Karpas-422 (cell line): ENCODE measurements at places on chromosomes 1 and 21.

- peaks cover 8% of the 10 kb centered on the region for H3K4me1 ChIP-seq
- no peak overlapping the region for H3K27ac ChIP-seq
- no peak for DNase-seq
- H3K36me3 ChIP-seq = no peaks in the 10 kb centered on the region
- no peaks in the 10 kb centered on the region for H3K27me3 ChIP-seq
- no peak overlapping the region for H3K4me3 ChIP-seq
These were observed 64.1 kb downstream of the DDR2 start for GRCh38 chr1:162696286-162696862.

- DNase-seq = no peak
- H3K4me1 ChIP-seq = peaks cover 7% of the 10 kb centered on the region
These were observed 58.7 kb downstream of the LGR6 start for GRCh38 chr1:202252271-202252670.

GRCh38 chr1:66316464-66317247 lies 217.3 kb upstream of the SGIP1 start:
- DNase-seq = no peak
- H3K4me1 ChIP-seq = peaks cover 4% of the 10 kb centered on the region; the same call in 1 of the 2 replicates
- H3K27ac ChIP-seq = no peak overlapping the region
- H3K4me3 ChIP-seq = no peak overlapping the region
- no peaks in the 10 kb centered on the region for H3K27me3 ChIP-seq

- H3K27ac ChIP-seq = no peak overlapping the region
- H3K4me1 ChIP-seq = peaks cover 18% of the 10 kb centered on the region
- no peak overlapping the region for H3K4me3 ChIP-seq
- H3K27me3 ChIP-seq = no peaks in the 10 kb centered on the region
- no peaks in the 10 kb centered on the region for H3K36me3 ChIP-seq
These were observed 52.6 kb downstream of the LAMC1 start for GRCh38 chr1:183075861-183076260.

DNA sequence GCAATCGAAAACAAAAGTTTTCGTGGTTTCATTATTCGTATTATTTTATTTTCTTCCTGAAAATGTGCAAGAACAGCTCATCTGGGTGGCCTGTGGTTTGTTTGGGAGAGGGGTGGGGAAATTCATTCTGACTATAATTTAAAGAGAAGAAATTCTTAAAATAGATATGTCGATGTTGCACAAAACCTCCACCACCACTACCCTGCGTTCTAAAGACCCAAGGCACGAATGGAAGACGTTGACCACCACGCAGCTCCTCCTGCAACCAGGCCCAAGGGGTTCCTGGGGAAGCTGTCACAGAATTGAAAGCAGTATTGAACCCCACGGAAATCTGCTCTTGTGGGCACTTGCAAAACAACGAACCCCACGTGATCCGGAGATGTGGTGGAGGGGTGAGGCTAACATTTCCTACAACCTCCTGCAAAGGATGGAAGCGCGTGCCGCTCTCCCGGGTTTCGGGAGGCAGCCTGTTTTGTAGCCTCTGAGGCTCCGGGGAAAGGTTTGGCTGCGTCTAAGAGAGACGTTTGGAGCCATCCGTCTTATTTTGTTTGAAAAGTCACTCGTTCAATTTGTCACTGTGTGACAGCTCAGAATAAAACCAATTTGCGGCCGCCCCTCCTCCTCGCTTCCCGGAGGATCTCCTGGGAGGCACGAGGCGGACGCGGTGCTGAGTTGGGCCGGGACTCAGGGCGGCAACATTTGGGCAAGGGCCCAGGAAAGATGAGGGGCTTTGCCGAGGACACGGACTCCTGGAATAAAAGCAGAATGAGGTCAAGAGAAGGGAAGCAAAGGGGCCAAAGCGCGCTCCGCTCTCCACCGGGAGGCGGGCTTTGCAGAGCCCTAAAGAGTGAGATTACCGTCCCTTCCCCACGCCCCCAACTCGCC lies 810 bp upstream of the HLX start:
- no peak overlapping the region for H3K27ac ChIP-seq
- no peaks in the 10 kb centered on the region for H3K4me1 ChIP-seq
